ENCODE measurements at places on chromosomes 7 and 10.

- no peak for DNase-seq
These were observed 182.0 kb downstream of the RPS24 start for GRCh38 chr10:78215645-78216044.

DNA sequence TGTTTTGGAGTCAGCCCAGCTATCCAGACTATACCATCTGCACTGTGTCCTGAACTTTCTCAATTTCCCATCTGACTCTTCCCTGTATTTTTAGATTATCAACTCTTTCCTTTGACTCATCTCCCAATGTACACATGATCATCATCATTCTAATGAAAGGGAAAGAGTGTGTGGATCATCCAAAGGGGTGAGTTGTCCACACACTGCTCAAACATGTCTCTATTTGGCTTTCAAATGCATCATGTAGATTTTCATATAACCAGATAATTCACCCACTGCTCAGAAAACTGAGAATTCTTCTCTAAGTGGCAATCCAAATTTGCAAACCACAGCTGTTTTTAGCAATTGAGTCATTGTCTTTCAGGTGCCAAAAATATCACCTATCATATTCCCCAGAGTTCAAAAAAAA, 190.2 kb upstream of the HPS1 start:
- DNase-seq = no peak

DNA sequence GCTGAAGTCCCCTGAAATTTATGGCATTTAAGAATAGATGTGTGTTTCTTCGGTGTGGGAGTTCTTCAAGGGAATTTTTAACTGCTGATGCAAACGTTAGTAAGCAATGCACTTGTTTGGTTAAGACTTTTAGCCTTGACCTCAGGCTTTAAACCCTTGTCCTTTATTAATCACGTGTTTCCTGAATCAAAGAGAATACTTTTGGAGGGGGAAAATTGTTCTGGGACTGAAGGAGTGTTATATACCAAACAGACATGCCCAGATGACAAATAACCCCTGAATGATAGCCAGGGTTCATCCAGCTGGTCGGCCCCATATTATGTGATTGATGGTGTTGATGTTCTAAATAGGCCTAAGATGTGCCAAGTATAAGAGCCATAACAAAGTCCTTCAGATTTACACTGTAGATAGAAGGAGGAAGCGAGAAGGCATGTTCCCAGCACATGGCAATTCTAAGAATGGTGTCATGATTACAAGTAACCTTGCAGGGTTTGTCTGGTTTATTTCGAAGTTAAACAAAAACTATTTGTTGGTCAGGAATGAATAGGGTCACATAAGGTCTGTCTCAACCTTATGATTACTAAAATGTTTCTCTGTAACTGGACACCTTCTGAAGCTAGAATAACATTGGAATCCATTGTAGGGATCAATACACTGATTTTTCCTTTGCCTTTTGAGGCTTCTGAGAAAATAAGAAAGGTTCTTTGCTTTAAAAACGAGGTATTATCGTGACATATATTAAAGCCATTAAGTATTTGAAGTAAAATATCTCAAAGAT, 124.2 kb upstream of the SEM1 start:
- no peak for DNase-seq

DNA sequence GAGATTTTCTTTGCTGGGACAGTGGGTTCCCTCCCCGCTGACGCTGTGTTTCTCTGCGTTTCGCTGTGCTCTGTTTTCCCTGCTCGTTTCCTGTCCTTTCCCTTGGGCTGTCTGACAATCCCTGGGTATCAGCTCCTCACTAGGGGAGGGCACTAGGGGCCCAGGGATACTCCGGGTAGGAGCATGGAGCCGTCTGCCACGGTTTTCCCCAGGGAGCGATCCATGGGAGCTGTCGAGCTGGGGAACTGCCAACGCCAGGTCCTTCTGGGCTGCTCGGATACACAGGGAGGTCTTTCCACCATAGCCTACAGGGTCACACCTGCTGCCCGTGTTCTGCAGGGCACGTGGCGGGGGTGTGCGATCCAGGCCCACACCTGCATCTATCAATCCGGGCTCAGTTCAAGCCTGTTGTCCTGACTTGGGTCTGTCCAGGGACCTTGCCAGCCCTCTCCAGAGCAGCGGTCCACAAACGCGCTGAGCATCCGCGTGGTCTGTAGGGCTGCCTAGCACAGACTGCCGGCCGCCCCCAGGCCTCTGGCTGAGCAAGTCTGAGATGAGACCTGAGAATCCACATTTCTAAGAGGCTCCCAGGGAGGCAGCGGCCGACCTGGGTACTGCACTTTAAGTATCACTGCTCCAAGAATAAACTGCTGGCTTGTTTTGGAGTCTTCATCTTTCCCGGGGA, 263.1 kb downstream of the ELFN1 start:
- peak; percentile 88 for DNase-seq

DNA sequence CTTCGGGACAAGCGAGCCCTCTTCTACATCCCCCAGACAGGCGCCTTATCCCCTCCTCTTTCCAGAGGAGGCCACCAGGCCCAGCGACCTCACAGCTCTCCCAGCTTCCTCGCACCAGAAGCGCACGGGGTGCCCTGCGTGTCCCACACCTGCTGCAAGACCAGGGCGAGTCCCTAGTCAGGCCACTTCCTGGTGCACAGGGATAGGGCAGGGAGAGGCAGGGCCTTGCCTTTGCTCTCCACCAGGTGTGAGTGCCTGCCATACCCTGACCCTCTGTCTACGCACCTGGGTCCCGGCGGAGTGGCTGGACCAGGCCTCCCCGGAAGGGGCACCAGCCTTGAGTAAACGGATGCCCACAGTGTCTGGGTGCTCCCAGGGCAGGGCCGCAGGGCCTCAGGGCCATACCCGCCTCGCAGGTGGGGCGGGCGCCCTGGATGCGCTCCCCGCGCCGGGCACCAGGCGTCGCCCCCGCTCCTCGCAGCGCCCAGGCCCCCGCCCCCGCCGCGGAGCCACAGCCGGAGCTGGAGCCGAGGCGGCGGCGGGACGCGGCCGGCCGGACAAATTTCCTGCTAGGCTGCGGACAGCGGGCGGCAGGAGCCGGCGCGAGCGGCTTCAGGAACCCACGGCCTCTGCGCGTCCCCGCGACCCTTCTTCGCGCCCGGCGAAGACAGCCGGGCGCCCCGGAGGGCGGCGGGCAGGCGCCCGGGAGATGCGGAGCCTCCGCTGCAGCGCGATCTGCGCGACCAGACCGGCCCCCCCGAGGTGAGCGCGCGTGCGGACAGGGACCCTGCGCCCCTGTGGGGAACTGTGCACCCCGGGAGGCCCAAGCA, at the start of gene PTPRE:
TSS of gene PTPRE (plus strand) at position 556 of the 830 bp plus-strand sequence. CDS start 133,779 bp downstream, outside the sequence.
- peak; percentile 74 for DNase-seq

- no peak for DNase-seq
These were observed 252.7 kb upstream of the SHH start for GRCh38 chr7:156064971-156065386.

GRCh38 chr7:483656-484355, 35.8 kb downstream of the PDGFA start:
- no peak for DNase-seq

- no peak for DNase-seq
These were observed 14.4 kb downstream of the COL28A1 start for GRCh38 chr7:7521259-7521658.

DNA sequence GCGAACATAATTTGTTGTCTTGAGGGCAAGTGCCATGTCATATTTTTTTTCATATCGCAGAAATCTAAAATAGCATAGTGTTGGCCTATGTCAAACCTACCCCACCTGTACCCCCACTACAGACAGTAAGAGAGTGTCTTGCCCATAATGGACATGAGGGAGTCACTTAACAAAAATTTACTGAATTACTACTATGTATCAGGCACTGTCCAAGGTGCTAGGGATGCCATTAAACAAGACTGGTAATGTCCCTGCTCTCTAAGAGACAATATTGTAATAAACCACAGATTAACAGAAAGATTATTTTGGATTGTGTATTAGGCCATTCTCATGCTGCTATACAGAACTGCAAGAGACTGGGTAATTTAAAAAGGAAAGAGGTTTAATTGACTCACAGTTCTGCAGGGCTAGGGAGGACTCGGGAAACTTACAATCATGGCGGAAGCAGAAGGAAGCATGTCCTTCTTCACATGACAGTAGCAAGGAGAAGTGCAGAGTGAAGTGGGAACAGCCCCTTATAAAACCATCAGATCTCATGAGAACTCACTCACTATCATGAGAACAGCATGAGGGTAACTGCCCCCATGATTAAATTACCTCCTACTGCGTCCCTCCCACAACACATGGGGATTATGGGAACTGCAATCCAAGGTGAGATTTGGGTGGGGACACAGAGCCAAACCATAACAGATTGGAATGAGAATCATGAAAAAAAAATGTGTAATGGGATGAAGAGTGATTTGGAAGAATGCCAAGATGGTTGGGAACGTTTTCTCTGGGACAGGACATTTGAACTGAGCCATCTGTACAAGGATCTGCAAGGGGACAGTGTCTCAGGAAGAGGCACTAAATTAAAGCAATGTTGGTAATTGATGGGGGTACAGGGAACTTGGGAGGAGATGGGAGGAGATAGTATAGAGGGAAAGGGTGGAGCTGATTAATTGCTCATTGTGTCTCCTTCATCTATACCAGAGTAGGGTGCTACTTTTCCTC, 108.5 kb downstream of the FAM107B start:
- DNase-seq = peak; percentile 14

- DNase-seq = no peak
These were observed 20.4 kb upstream of the C10orf71 start for GRCh38 chr10:49278497-49278981.

DNA sequence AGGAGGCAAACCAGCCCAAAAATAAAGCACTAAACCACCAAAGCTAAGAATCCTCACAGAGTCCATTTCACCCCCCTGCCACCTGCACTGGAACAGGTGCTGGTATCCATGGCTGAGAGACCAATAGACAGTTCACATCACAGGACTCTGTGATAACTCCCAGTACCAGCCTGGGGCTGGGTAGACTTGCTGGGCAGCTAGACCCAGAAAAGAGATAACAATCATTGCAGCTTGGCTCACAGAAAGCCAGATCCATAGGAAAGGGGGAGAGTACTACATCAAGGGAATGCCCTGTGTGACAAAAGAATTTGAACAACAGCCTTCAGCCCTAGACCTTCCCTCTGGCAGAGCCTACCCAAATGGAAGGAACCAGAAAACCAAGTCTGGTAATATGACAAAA, 13.6 kb upstream of the SLC25A28 start:
- peak; percentile 9 for DNase-seq

DNA sequence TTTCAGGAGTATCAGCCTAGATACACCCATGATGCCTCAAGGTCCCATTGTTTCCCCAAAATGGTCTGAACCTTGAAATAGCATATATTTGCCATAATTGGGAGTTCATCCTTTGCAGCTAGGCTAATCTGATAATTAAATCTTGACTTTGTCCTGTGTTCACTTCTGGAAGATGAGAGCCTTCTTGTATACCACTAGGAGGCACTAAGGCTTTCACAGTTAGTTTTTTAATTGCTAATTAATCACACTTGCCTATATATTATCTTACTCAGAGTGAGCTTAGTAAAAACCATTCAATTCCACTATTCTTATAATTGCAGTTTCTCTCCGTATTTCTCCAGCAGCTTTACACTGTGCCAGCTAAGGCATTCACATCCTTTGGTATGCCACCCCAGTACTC, 48.7 kb upstream of the MAGI2 start:
- no peak for DNase-seq

DNA sequence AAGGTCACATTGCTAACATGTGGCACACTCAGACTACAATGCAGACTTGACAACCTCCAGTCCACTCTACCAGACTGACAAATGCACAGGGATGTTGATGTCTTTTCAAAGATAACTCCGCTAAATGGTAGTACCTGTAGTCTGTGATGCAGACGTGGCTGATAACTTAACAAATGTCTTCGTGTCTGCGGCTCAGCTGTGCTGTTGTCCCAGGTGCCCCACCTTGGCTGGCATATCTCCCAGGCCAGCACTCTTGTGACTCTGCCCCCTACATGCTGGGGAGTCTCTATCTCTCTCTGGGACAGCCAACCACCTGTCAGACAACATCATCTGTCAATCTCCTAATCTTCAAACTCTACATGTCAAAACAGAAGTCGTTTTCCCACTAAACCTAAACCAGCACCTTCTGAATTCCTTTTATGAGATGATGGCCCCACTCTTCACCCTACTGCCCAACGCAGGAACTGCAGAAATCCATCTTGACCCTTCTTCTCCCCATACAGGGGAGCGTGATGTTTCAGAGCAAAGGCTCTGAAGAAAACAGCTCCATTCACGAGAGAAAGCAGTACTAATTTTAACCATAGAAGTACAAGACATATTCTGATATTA, 156.4 kb downstream of the USP6NL start:
- DNase-seq = no peak
